Activated CD4-positive, alpha-beta memory T cell treated with anti-CD3 and anti-CD28 coated beads for 36 hours (primary cell): ENCODE measurements at places on chromosomes 2 and 18. TPM values are rescaled to one million over a fixed set of nuclear protein-coding genes. Genes with fewer than 3 reads are reported as not detected.
A peak's percentile ranks its signal among the peaks of the same experiment; 100 is the strongest.

GRCh38 chr2:219124381-219125110 is 36.1 kb downstream of the NHEJ1 start:
- peak; percentile 18 for DNase-seq

Gene ASPRV1
- 0.71 TPM for total RNA-seq

Gene UNC50
- total RNA-seq, result 36.2 TPM

DNA sequence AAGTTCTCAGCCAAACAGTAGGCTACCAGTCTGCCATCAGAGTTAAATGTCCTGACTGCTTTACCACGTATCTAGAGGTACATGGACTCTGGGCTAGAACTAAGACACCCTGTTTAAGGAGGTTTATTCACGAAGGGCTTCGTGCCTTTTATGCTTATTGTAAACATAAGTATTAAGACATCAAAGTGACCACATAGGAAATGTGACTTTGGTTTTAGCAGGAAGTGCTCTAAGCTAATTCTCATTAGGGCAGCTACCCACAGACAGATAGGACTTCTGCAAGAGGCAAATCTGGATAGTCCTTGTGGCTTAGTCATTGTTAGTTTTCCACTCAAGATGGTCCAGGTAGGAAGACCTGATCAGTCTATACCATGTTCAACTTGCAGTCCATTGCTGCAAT is 233.3 kb upstream of the MGAT5 start:
- DNase-seq, result no peak

- DNase-seq, result no peak
Measured at GRCh38 chr2:29629495-29629894, 291.9 kb downstream of the ALK start.

Gene MYO5B
- 0.02 TPM for total RNA-seq

Gene FBXO15
- 0.75 TPM for total RNA-seq

Gene SLC23A3
- total RNA-seq, result 2.3 TPM

Gene ABCG5
- not detected for total RNA-seq

DNA sequence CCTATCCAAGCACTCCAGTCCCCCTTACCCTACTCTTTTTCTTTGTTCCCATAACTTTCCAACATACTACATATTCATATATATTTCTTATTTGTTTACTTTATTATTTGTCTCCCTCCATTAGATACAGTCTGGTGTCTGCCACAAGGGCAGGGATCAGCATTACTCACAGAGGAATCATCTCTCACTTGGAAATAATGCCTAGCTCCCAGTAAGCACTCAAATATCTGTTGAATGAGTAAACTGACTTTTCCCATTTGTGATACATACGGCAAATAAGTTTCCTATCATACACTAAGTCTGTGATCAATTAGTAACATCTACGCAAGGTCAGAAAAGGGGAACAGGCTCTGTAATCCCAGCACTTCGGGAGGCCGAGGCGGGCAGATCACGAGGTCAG is 18.7 kb downstream of the C1D start:
- no peak for DNase-seq

Gene TRIM54
- total RNA-seq, result not detected

Gene NR4A2
- total RNA-seq, result 10.0 TPM

GRCh38 chr2:18910843-18911242 is 321.5 kb upstream of the NT5C1B start:
- DNase-seq, result no peak

Gene EDAR
- 0.36 TPM for total RNA-seq

- DNase-seq, result no peak
Measured at GRCh38 chr2:68057658-68058396, 5.0 kb downstream of the C1D start.

Gene CELF4
- not detected for total RNA-seq

- no peak for DNase-seq
Measured at GRCh38 chr2:225995796-225996461, 596.4 kb downstream of the NYAP2 start.

Gene LYPD1
- not detected for total RNA-seq

Gene MEP1B
- 0.10 TPM for total RNA-seq

Gene PLGLB1
- 0.36 TPM for total RNA-seq

DNA sequence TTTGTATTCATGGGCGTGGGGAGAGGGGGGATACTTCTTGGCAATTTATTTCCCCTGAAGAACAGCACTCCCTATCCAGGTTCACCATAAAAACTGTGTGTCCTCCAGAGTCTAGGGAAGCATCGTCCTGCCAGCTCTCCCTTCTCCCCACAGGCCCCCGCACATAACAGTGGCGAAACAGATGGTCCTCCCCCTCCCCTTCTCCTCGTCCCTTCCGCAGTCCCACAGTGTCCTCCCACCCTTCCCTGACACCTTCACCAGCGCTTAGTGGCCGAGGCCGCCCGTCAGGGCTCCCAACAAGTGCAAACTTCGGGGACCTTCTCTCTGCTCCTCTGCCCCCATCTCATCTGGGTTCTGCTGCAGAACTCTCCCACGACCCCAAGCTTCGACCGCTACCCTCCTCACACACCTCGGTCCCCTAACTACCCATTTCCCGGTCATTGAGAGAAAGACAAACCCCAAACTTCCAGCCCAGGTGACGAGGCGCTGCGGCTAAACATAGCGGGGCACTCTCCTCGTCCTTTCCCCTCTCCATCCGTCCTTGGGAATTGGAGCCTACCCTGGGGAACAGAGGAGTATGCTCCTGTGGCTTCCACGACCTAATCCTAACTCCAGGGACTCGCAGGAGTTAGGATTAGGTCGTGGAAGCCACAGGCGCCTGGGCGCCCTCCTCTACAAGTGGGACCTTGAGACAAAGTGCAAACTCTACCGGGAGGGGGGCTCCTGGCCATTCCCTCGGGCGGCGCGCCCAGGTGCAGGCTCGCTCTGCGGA is 971 bp downstream of the ZNF385B start:
- no peak for DNase-seq

GRCh38 chr2:127811397-127812321 is 688 bp upstream of the WDR33 start:
- DNase-seq, result no peak

DNA sequence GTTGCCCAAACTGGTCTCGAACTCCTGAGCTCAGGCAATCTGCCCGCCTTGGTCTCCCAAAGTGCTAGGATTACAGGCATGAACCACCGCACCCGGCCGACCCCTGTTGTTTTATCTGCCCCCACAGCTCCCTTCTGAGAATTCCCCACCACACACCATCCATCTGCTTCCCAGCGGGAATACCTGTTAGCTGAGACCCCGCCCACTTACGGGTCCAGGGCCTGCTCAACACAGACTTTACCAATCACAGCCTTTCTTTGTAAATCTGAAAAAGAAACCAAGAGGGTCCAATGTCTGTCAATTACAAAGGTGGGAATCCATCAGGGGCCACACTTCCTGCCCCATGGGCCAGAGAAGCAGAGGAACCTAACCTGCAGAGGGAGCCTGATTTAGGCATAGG is 14.2 kb upstream of the CABLES1 start:
- no peak for DNase-seq

- no peak for DNase-seq
Measured at GRCh38 chr2:85237849-85238565, 89.8 kb downstream of the TGOLN2 start.

Gene BMP10
- not detected for total RNA-seq

Gene ARMC9
- 3.0 TPM for total RNA-seq

- DNase-seq, result no peak
Measured at GRCh38 chr2:188176620-188177019, 115.1 kb upstream of the GULP1 start.

DNA sequence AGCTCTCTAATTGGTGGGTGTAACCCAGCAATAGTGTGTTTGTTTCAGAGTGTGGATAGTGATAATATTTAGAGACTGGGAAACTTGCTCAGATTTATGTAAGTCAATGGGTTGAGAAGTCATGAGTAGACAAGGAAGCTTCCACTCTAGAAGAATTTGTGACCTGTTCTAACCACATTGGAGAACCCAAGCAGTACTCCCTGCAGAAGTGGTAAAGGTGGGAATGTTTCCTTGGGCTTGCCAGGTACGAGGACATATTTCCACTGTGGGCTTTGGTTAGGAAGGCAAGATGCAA is 350.4 kb downstream of the THSD7B start:
- no peak for DNase-seq

GRCh38 chr2:24228470-24228869 is 53.6 kb downstream of the FAM228A start:
- no peak for DNase-seq

DNA sequence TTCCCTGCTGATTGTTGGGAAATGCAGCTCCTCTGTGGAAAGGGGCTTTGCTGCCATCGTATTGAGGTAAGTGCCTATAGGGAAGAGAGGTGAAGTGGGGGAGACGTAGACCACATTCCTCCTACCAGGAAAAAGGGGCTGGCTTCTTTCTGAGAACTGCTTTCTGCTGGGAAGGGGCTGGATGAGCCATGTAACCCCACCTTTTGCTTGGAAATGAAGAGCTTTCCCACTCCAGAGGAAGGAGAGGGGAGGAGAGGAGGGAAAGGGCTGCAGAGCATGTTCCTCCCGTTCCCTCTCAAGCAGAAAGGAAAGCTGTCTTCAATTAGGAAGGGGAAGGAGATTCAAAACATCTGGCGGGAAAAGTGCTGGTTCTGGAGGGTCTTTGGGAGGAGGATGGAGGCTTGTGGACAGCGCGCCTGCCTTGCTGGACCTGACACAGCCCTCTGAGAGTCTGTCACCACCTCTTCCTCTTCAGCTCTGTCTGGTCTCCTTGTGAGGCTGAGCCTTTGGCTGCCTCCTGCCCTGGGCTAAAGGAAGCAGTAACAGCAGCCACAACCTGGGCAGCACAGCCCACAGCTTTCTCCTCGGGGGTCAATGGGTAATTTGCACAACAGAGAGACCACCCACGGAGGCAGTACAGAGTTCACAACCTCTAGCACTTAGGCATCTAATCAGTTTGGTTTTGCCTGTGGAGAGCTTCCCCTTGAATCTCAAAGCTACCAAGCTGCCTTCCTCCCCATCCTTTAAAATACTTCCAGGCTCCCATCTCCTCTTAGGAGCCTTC is 410.0 kb upstream of the TNP1 start:
- DNase-seq, result no peak

- DNase-seq, result no peak
Measured at GRCh38 chr2:80461505-80462197, 157.1 kb upstream of the LRRTM1 start.

GRCh38 chr2:70528276-70528675 is 25.4 kb downstream of the TGFA start:
- no peak for DNase-seq

- DNase-seq, result no peak
Measured at GRCh38 chr2:45586600-45586999, 24.5 kb downstream of the SRBD1 start.

DNA sequence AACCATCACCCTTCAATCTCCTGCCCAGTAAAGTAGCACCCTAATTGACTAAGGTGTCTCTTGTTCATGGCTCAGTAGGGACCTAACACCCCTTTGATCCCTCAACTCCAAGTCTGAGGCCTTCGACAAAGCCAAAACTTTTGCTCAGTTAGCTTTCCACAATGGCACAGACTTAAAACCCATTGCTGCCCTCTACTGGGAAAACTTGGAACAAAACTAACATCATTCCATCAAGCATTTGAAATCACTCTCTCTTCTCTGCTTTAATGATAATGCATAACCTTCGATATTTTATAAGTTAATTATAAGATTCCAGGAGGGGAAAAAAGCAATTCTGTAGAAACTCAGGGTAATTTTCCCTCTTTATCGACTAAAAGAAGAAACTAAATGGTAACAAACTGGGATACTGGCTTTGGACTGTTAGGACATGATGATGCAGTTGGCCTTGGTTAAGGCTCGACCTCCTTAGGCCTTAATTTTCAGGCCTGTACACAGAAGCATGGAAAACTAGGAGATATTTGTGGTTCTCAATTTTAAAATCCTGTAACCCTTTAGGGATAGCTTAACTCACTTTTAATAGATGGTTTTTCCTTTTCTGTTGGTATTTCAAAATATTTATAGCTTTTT is 127.8 kb downstream of the STK39 start:
- no peak for DNase-seq

- DNase-seq, result no peak
Measured at GRCh38 chr18:26864658-26865057, 849 bp downstream of the AQP4 start.

DNA sequence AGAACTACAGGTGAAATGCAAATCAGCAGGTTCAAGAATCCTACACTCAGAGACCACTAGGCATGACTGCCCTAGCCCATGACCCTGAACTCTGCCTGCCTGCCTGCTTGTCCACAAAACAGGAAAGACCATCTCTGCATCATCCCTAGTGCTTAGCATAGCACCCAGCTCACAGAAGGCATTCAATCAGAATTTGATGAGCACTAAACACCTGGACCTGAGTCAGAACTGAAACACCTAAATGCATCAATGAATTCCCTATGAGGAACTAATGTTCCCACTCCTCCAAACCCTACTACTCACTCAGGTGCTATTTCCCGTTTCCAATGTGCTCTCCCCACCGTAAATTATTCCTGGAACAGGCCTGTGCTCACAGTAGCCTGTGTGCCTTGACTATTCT is 21.7 kb downstream of the MRPS5 start:
- DNase-seq, result no peak

- DNase-seq, result no peak
Measured at GRCh38 chr2:213166109-213166508, 14.7 kb upstream of the IKZF2 start.

DNA sequence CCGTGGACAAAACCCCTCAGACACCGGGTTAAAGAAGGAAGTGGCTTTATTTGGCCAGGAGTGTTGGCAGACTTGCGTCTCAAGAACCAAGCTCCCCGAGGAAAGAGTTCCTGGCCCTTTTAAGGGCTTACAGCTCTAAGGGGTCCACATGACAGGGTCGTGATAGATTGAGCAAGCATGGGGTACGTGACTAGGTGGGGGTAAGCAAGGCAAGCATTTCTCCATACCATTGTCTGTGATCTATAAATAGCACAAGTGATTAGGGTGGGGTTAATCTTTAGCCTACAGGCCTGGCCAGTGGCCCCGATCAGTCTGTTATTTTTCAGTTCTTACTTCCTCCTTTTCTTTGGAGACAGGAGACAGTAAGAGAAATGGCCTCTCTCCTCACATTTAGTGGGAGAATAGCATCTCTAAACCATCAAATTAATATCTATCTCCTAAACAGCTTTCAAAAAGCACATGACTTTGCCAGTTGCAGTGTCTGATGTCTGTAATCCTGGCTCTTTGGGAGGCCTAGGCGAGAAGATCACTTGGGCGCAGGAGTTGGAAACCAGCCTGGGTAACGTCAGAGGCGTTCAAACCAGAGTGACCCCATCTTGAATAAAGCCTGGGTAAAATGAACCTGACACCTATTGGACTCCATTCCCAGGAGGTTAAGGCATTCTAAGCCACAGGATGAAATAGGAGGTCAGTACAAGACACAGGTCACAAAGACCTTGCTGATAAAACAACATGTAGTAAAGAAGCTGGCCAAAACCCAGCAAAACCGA is 18.3 kb upstream of the CNOT11 start:
- no peak for DNase-seq

GRCh38 chr18:68391801-68392200 is 323.1 kb downstream of the TMX3 start:
- no peak for DNase-seq

DNA sequence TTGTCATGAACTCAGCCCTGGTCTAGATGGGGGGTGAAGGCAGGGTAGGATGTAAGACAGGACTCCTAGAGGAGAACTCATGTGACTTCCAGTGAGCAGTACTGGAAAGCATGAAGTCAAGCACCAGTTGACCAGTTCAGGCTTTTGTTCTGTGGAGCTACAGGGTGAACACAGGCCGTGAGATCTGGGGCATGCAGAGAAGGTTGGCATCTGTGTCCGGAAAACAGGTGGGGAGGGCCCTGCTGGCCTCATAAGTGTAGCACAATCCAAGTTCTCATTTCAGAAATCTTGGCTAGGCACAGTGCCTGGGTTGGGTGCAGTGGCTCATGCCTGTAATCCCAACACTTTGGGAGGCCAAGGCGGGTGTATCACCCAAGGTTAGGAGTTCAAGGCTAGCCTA is 50.9 kb upstream of the SPATS2L start:
- no peak for DNase-seq
